Cortex of kidney (tissue), 1 donor: ENCODE measurements at places on chromosomes 7 and 10.

GRCh38 chr10:29807163-29807806 lies 172.5 kb upstream of the SVIL start:
- DNase-seq: no peak

GRCh38 chr10:59064080-59064692 lies 112.3 kb upstream of the PHYHIPL start:
- no peak for DNase-seq

GRCh38 chr7:11261470-11261869 lies 287.8 kb downstream of the PHF14 start:
- no peak for DNase-seq

DNA sequence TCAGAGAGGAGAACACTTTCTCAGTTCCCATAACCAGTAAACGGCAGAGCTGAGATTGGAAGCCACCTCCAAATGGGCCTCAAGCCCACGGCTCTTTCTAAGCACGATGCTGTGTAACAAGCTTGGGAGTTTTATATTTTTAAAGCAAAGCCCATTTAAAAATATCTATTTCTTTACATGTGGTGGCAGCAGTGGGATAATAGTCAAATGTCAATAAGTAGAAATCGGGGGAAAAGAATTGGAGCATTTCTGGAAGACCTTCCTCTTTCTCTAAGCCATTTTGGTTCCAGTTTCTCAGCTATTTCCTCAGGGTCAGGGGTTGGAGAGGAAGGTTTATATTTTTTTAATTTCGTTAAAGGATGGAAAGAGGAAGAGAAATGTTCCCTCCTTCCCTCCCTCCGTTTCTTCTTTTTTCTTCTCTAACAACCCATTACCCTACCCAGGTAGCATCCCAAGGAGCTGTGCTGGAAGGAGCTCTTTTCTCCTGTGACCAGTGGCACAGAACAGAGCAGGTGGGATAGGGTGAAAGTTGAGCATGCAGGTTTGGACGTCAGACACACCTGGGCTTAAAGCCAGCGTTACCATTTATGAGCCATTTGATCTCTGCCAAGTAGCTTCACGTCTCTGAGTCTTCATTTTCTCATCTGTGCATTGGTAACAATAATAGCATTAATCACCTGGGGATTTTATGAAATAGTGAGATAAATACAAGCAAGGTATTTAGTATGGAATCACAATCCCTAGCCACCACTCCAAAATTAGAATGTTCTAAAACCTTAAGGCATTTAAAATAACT lies 515.7 kb downstream of the RPS24 start:
- DNase-seq: no peak

- DNase-seq: no peak
Measured at GRCh38 chr10:92091965-92092364, 168.4 kb downstream of the BTAF1 start.

DNA sequence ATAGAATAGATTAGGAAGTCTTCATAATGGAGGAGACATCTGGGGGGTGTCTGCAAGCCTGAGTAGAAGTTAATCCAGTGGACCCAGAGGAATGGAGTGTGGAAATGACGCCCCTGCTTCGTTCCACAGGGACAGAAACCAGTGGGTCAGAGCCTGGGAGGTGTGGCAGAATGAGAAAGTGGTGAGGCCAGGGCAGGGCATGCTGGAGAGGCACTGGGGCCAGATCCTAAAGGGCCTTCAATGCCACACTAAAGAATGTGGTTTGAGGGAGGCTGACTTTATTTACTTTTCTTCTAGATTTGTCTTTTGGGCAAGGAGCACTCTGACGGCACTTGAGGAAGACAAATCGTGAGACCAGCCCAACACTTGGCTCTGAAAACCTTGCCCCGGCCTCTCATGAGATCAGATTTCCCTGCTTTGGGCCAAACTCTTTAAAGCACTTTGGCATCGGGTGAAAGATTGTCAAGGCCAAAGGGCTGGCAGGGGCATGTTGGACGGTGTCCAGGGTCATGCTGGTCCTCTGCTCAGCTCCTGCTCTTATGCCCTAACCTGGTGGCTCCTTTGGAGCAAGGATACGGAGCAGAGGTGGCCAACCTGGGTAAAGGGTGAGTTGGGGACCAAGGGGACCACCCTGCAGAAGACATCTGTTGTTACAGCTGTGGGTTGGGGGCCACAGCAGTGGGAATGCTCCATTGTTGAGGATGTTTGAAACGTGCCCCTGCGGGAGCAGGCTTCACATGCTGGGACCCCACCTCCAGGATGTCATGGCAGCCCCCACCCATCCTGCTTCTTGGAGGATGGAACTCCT lies 157.0 kb upstream of the ZMIZ1 start:
- DNase-seq: no peak

GRCh38 chr7:28151965-28152364 lies 28.6 kb downstream of the JAZF1 start:
- no peak for DNase-seq

GRCh38 chr10:47167591-47167990 lies 132.4 kb upstream of the GDF10 start:
- DNase-seq: no peak

GRCh38 chr10:50387007-50387731 lies 135.9 kb upstream of the ASAH2 start:
- no peak for DNase-seq

- no peak for DNase-seq
Measured at GRCh38 chr10:553233-553632, 136.2 kb downstream of the DIP2C start.

DNA sequence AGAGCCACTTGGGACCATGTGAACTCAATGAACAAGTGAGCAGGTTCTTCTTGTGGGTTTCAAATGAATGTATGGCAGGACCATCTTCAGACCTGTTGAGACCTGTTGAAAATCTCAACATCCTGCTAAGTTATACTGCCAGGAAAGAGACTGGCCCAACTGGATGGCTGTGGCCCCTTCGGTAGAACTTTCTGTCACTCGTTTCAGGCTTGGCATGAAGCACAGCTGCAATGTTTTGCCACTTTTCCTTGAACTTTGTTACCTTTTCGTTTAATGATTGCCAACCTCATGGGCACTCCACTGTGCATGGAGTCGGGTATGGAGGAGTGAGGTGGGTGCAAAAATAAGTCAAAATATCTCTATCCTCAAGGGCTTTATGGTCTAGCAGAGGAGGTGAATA lies 36.7 kb upstream of the SLC35B4 start:
- DNase-seq: no peak

GRCh38 chr7:87837597-87837996 lies 38.6 kb downstream of the SLC25A40 start:
- DNase-seq: no peak

DNA sequence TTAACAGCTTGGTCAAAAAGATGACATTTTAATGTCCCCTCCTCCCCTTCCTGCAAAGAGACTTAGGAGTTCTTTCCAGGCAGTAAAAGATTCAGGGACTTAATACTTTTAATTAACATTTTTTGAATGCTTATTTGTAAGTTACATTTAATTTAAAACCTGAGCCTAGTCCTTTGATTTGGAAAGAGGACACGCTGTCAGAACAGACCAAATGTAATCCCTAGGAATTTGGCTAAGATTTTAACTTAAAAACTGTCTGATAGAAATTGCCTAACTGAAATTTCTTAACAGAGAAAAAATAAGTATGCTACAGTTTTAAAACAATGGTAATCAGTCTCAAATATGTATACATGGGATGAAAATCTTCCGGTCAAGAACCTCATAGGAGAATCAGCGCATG lies 98.5 kb downstream of the NRP1 start:
- DNase-seq: no peak

- DNase-seq: no peak
Measured at GRCh38 chr10:76122056-76122455, 690.6 kb downstream of the LRMDA start.

DNA sequence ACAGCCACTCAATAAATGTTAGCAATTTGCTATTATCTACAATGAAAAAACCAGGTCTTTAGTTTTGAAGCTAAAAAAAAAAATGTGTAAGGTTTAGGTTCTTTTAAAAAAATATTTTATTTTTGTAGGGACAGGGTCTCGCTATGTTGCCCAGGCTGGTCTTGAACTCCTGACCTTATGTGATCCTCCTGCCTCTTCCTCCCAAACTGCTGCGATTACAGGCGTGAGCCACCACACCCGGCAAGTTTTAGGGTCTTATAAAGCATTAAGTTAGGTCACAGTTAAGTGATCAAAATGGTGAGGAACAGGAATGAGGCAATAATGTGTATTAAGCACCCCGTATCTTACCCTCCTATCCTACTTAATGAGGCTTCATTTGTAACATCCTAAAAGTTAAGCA lies 774 bp downstream of the SEM1 start:
- DNase-seq: no peak

DNA sequence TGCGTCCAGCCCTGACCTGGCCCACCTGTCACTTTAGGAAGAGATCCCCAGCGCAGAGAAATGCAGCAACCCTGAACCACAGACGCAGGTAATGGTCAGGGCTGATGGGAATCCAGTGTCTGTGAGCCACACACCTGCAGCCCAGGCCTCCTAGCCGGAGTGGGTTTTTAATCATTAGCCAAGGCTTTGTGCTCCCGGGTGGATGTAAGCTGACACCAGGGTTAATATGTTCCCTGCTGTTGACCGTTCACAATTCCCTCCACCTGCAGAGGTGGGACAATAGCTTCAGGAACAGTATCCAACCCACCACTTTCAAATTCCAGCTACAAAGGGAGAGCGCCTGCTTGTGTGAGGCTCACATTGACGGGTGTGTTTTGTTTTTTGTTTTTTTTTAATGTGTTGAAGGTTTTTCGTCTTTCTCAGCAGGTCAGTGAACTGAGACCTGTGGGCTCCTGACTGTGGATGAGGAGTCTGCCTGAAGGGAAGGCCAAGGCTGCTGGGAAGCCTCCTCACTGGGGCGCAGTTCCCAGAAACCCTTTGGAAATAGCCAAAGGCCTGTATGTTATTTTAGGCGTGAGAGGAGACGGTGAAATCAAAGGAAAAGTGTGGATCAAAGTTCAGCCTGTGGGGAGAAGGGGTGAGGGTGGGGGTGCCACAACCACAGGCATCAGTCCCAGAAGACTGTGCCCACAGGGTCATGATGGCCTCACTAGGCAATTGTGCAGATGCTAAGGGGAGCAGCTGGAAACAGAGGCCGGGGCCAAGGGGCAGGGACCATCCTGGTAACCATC lies 111.1 kb downstream of the TNS3 start:
- no peak for DNase-seq

GRCh38 chr10:24914148-24914547 lies 38.3 kb downstream of the PRTFDC1 start:
- DNase-seq: no peak

GRCh38 chr10:43121444-43121843 lies 16.8 kb upstream of the CSGALNACT2 start:
- no peak for DNase-seq

GRCh38 chr7:156984174-156984891 lies 26.1 kb downstream of the MNX1 start:
- no peak for DNase-seq

- DNase-seq: no peak
Measured at GRCh38 chr10:92923416-92923815, 75.1 kb downstream of the EXOC6 start.

DNA sequence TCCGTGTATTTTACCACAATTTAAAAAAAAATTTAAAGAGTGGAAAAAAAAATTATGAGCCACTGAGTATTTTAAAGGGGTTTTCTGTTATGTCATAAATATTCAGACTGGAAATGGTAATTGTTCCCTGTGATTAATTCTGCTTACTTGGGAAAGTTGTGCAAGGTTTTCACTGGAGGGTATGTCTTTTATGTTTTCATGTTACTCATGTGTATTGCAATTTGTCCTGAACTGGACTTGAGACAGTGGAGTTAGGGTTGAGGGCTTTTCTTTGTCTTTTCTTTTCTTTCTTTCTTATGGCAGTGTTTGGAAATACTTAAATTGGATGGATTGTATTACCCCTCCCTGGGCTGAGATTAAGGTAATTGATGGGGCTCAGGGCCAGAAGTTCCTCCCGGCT lies 257.7 kb downstream of the BAMBI start:
- no peak for DNase-seq

DNA sequence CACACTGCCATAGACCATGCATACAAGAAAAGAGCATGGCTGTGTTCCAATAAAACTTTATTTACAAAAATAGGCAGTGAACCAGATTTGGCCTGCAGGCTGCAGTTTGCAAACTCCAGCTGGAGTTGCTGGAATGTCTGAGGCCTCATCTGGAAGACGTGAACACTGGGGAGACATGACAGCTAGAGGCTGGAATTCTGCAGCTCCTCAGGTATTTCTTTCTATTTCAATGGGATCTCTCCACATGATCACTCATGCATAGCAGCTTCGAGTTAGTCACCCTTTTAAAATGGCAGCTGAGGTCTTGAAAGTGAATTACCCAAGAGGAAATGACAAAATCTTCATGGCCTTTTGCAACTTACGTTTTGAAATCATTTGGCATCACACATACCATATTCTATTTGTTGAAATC lies 52.6 kb upstream of the BET1 start:
- no peak for DNase-seq

DNA sequence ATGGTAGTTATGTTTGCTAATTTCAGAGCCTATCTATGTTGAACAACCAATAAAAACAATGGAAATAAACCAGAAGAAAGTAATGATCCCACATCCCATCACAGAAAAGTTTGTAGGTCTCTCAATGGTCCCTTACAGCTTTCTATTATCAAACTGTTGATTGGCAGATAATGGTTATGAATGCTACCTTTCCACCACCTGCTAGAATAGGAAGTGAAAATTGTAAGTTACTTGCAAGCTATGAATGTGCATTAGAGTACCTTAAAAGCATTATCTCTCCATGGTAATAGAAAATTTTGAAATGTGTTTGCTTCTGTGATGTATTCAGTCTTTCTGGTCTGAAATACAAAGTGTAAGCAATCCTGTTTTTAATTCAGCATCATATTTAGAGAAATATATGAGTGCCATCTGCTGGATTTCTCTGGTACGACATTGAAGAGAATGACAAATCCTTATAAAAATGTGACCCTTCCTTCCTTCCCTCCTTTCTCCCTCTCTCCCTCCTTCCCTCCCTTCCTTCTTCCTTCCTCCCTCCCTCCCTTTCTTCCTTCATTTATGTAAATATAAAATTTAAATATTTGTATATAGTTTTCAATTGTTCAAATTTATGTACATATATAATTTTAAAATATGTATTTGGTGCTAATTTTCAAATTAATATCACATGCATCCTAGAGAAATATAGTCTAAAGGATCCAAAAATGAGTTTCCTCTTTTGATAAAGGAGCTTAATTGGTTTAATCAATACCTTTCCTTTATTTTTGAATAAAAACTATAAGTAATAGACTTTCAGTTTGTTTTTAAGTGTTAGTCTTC lies 41.4 kb upstream of the PNLIPRP3 start:
- DNase-seq: no peak
